ENCODE measurements at places on chromosomes 5 and 9.

DNA sequence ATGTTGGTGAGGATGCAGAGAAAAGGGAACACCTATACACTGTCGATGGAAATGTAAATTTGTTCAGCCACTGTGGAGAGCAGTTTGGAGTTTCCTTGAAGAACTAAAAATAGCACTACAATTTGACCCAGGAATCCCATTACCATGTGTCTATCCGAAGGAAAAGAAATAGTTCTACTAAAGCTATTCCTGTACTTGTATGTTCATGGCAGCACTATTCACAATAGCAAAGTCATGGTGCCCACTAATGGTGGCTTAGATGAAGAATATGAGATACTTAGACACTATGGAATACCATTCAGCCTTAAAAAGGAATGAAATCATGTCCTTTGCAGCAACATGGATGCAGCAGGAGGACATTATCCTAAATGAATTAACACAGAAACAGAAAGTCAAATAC is 50.2 kb upstream of the CAST start:
- no peak for DNase-seq

DNA sequence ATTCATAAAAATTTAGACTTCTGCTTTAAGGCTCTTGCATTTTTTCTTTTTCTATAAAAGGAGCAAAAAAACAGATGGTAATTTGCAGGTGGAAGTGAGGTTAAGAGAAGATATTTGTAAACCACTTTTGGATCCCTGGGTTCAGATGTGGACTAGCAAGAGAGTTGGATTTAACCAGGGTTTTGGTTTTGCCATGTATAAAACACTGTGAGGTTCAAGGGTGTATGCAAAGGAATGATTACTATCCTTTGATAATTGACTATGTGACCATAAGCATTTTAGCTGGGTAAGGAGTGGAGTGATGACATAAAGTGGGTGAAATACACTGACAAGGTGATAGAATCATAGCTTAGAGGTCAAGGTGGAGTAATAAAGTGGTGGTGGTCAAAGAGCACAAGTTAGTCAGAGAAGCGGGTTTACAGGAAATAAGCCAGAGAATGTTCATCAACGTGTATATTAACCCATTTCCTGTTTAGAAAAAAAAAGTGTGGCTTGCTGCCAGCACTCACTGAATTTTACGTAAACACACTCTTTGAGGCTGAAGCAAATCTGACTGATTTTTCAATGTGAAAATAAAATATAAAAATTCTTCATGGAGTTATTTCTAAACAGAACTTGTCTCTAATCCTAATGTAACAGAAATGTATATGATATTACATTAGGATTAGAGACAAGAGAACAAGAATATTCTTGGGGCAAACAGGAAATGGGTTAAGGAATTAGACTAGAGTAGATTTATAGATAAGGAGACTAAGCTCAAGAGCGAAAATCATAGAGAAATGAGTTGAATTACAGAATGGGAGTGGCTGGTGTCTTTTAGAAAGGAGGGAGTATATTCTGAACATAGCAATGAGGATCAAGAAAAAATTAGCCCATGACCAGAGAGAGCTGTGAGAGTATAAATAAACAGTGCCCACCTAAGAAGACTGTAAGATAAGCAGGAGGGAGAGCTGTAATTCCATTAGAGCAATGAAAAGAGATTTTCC is 74.5 kb downstream of the CDKN2A start:
- DNase-seq, result peak; percentile 16

DNA sequence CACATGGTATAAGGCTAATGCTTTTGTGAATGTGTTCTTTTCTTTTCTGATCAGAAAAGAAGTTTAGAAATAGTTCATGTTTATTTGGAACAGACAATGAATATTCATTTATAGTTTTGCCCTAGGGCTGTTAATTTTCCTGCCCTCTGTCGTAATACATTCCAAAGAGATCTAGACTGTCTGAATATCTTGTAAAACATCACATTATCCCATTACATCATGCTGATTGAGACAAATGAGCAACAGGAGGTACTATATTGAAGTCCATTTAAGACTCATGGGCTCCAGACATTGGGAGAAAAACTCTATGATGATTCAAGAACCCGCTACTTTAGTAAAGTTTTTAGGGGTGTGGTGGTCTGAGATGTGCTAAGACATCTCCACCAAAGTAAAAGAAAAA is 121.2 kb upstream of the MAP1B start:
- no peak for DNase-seq

- peak; percentile 80 for DNase-seq
These were observed 1.7 kb upstream of the SLIT3 start for GRCh38 chr5:169302491-169303118.

GRCh38 chr5:171832775-171833174 is 47.2 kb downstream of the SMIM23 start:
- no peak for DNase-seq

DNA sequence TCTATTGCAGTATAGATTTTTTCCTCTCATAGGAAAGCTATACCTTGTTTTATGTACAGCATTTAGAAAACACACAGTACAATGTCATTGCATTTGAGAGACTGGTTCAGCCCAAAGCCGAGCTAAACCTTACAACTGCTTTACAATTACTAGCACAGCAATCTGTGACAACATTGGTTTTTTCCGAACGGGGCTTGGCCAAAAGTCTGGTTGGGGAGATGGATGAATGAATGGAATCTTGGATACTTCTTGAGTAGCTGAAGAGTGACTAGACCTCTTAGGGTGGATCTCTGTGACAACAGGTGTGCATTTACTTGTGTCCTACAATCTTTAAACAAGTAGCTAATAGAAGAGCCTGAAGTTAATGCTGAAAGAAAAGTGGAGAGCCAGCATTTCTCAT is 1.2 kb downstream of the SGCD start:
- no peak for DNase-seq

DNA sequence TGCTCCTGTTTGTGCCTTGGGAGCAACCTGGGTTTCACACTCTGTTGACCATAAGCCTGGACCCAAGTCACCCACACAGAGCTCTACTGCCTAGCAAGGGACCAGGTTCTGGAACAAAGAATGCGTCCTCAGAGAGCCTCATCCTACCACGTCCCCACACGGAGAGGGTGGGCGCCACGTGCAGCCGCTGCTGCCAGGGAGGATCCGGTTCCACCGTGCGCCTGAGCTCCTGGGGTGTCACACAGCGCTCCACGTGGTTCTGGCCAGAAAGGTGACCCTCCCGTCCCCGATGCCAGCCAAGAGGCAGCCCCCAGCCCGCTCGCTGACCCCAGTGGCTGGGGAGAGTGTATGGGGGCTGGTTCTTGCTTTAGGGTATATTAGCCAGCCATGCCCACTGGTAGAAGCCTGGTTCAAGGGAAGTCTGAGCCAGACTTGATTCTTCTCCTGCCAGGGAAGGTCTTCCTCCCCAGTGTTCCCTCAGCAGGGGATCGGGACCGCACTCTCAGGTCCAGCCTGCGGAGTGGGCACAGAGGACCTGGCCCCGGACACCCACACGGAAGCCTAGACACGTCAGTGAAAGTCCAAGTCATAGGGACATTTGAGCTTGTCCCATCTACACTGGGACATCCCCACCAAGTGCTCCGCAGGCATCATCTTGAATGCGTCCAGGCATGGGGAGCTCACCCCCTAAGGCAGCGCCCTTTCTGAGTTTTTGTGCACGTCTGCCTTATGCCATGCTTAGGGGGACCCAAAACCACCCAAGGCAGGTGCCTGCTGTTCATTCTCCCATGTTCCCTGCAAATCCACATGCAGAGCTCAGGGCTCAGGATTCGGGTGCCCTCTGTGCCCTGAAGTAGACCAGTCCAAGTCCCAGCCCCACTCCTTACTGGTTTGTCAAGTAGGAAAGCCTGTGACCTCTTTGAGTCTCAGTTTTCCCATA is 2.4 kb downstream of the FCN1 start:
- DNase-seq, result no peak

DNA sequence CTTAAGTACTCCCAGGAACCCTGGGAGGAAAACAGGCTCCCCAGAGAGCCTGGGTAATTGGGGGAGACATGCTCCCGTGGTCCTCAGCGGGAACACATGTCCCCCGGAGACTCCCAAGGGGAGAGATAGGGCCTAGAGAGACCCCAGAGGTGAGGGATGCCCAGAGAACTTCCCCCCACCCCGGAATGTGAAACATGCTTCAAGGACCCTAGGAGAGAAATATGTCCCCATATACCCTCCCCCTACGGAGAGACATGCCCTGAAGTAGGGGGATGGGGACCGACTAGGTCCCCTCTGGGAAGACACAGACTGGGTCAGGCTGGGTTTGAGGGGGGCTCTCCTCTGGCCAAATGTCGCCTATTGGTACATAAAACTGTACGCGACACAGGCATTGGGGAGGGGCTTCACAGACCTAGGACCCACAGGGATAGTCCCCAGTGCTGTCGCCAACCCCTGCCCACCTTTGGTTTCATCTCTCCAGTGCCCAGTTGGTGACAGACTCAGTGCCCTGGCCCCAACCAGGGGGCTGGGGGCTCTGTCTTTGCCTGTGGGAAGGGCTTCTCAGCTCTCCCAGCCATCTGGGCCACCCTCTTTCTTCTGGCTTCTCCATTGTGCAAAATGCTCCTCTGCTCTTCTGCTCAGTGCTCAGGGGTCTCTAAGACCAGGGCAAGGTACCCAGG is 26.9 kb downstream of the PCDH1 start:
- DNase-seq, result no peak

DNA sequence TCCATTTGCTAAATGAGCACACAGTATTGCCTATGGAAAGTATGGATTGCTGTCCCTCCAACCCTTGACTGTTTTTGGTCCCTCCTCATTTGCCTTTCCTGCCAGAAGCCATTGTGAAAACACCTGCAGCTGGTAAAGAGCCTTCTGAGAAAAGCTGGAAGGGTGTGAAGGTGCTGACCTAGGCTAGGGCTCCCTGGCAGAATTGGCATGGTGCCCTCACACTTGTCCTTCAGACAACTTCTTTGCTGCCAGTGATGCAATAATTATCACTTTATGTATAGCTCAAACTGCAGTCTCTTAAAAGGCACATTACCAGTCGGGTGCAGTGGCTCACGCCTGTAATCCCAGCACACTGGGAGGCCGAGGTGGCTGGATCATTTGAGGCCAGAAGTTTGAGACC is 4.2 kb downstream of the TXNDC15 start:
- DNase-seq, result no peak

GRCh38 chr9:6330958-6331634 is 2.9 kb downstream of the TPD52L3 start:
- no peak for DNase-seq

DNA sequence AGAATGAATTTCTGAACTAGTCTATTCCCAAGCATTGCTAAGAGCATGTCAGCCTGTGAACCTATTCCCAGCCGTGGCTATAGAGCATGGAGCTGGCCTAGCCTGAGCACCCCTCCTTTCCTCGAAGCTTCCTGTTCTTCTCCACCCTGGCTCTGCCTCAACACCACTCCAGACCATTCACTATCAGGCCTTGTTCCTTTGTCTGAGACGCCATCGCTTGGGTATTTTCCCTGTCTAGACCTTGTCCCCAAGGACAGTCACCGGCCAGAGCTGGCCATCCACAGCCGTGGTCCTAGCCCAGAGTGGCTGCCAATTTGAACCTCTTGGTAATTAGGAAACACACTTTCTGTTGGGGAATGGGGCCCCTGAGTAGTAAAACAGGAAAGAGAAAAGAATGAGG is 105.8 kb downstream of the LIFR start:
- no peak for DNase-seq

DNA sequence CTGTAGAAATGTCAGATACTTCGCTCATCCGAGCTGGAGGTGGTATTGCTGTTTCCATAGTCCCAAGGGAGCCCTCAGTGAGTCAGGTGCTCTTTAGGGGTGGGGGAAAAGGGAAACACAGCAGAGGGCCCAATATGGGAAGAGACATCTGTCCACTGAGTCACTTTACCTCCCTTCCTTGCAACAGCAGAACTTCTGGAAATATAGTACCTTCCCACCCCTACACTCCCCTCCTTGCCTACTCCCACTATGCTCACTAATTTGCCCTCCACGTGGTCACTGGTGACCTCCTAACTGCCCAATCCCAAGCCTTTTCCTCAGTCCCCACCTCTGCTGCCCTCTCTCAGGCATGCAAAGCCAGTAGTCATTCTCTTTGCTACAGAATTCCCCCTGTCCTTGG is 1.9 kb downstream of the HK3 start:
- DNase-seq, result no peak

GRCh38 chr5:78604689-78605285 is 43.8 kb downstream of the LHFPL2 start:
- DNase-seq, result no peak

- DNase-seq, result no peak
These were observed 2.3 kb upstream of the DNLZ start for GRCh38 chr9:136365775-136366222.

- DNase-seq, result no peak
These were observed 21.1 kb upstream of the TMEM174 start for GRCh38 chr5:73151766-73152410.

DNA sequence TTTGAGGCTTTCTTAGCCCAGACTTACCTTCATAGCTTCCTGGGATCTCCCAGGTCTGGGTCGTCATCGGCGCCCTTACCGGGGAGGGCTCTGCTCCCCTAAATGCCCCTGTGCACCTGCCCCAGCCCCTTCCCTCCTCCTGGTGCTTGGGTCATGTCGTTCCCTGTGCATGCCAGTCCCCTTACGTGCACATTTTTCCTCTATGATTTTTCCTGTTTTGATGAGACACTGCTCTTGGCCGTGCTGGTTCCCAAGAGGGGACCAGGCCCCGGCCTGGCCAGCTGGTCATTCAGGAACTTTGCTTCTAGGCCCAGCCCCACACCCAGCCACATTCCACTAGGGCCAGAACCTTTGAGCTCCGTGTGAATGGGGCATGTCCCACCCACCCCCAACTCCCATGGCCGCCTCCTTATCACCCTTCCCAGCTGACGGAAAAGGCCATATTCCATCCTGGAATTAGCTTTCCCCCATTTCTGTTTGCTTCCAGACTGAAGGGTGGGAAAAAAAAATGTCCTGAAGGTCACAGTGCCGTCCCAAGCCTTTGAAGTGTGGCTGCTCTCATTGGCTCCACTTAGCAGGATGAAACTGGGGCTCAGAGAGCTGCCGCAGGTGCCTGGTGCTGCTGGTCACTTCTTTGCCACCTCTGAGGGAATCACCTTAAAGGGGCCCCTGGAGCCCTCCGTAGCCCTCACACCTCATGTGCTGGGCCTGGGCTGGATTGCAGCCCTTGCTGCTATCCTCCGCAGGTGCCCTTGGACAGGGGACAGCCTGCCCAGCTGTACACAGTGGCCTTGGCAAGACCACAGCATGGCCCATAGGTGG is 25.1 kb downstream of the ERGIC1 start:
- DNase-seq, result no peak

- DNase-seq, result no peak
These were observed 23.7 kb downstream of the KLHL3 start for GRCh38 chr5:137712139-137712667.

- no peak for DNase-seq
These were observed 64.7 kb upstream of the SPOCK1 start for GRCh38 chr5:137563646-137564397.

- peak; percentile 59 for DNase-seq
These were observed 132.2 kb downstream of the FBXO4 start for GRCh38 chr5:42057254-42057690.

All from GM20000 (cell line).